ENCODE measurements at places on chromosomes 5 and 9.

DNA sequence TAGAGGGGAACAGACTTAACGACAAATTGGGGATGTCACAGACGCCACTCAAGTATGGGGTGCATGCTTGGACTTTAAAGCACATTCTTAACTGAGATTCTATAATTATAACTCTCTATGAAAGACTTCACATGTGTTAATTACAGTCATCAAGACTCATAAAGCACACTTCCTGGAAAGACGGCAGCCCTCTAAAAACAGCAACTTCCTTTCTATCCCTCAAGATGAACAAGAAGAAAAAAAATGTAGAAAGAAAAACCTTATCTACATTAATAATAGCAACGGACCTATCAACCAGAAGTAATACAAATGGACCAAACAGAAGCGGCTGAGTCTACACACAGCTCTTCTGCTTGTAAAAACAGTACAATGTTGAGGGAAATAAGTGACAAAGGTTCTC, 21.2 kb downstream of the GNAQ start:
- no peak for DNase-seq

- DNase-seq, result no peak
Observed at GRCh38 chr5:74290634-74291241, 349.8 kb downstream of the ENC1 start.

GRCh38 chr9:137836151-137836830, 41.3 kb upstream of the CACNA1B start:
- no peak for DNase-seq

DNA sequence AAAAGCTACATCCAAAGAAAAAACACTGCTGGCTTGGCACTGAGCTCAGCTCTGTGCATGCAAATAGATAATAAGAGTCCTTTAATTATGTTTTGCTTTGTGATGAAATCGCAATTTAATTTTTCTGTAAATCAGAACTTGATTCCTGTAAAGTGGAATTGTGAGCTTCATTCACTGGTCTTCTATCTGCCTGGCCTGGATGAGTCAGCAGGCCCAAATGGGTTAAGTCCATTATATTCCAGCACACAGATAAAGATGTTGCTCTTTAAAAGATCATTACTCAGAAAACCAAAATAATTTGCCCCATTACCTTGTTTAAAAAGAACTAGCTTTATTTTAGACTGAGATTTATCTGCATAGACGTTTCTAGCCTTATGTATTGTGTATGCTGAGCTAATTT, 90.4 kb downstream of the CARTPT start:
- no peak for DNase-seq

- DNase-seq, result no peak
Observed at GRCh38 chr9:14314929-14315874, 1.3 kb upstream of the NFIB start.

DNA sequence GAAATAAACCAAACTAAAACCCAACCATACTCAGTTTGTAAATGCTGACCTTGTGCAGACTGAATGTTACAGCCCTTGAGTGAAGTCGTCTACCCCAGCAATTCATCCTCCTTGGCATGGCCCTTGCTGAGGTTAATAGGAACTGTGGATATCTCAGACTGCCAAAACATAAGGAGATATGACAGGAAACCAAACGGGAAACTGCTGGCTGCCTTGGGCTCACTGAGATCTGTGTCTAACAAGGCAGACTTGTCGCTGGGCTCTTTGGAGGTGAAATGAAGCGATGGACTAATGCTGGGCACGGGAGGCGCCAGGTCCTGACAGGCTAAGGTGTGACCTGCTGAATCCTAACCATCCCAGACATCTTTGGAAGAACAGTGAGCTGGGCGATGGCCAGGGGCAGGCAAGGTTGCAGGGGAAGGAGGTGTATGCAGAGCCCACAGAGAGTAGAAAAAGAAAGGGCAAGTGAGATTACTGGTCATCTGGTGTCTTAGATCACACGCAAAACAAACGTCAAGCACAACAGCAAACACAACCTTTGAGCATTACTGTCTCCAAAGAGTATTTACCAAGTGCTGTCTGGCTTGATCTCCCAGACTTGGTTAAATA, 44.6 kb upstream of the ALDH1A1 start:
- no peak for DNase-seq

DNA sequence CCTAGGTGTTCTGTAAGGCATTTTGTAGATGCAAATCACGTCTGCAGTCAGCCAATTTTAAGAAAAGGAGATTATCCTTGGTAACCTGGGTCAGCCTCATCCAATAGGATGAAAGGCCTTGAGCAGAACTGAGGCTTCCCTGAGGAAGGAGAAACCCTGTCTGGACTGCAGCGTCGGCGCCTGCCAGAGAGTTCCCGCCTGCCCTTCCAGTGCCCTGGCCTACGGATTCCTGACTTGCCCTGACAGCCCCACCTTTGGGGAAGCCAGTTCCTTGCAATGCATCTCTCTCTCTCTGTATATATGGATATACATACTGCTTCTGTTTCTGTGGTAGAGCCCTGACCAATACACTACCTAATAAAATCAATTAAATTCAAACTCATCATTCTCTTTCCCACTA, 66.2 kb upstream of the RUFY1 start:
- DNase-seq, result no peak

DNA sequence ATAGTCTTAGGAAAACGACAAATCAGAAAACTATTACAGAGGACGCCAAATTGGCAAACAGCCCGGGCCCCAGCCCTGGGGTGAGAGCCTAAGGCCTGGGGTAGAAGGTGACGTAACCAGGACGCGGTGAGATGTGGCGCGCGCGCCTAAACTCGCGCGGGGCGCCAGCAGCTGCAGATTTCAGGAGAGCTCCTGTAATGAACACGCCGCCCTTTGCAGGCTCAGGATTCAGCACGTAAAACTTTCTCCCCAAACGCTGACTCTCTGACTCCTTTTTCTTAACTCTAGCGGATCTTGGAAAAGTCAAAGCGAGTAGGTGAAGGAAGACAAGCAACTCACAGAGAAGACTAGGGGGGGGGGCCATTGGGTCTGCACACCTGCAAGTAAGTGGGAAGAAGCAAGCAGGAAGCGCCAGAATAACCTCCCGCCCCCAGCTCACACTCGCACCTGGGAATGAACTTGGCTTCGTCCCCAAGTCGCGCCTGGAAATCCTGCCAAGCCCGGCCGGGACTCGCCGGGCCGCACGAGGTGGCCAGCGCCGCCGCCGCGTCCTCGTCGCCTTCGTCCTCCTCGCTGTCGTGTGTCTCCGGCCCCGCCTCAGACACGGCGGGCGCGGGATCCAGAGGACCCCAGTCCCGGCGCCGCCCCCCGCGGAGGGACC, 822 bp downstream of the RASEF start:
- DNase-seq, result no peak

DNA sequence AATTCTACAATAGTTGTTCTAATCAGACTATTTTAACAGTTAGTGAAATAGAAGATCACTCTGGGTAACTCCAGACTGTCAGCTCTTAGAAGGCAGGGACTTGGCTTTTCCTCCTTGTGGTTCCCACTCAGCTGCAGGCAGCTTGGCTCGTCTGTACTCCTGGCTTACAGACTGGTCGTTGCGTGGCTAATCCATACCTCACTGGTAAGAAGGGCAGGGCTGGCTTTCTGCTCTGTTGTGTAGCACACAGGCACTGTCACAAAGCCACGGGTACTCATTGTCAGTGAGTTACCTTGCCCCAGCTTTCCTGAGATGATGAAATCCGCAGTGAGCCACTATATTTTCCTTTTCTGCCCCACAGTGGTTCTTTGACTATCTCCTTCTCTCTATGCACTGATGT, 1.8 kb upstream of the PRLR start:
- DNase-seq, result no peak

DNA sequence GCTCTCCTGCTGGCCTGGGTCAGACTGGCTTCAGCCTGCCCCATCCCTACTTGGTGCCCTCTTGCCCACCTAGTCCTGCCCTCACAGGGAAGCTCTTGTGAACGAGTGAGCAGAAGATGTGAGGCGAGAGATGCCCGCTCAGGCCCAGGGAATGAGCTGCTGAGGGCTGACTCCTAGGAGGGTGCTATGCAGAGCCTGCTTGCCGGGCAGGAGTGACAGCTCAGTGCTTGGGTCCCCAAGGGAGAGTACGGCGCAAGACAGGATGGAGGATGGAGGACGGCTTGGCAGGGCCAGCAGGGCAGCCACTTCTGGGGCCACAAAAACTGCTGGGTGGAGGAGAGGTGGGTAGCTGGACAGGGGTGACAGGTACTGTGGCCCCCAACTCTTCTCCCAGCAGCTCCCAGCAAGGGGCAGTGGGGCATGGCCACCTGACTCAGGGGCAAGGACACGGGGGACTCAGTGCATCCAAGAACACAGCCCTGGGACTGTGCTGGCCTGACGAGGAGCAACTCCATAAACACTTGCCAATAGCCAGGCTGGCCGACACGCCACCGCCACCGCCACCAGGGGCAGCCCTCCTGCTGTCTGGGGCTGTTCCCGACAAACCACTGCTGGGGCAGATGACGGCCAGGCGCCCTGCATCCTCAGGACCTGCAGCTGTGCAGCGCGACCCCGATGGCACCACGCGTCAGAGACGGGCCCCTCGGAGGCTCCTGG, 55.6 kb upstream of the UBAC1 start:
- DNase-seq, result no peak

- no peak for DNase-seq
Observed at GRCh38 chr5:174327317-174327864, 281.9 kb downstream of the NSG2 start.

GRCh38 chr9:21070171-21070571, 7.6 kb downstream of the IFNB1 start:
- no peak for DNase-seq

DNA sequence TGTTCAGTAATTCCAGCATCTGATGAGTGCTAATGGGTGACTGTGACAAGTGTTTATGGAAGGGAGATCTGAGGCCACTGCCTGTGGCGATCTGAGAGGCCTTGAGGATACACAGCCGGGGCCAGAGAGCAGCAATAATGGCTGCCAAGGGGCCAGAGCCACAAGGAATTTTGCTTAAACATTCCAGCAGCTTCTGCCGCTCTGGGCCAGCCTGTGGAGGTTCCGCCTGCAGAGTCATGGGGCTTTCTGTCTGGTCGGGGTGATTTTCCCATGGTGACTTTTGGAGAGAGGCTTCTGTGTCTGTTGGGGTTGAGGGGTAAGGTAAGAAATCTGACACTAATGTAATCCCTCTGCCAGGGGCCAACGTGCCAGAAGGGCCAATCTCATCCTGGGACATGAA, 353.5 kb downstream of the ADAMTS6 start:
- DNase-seq, result no peak

- DNase-seq, result no peak
Observed at GRCh38 chr9:98994172-98995058, 50.7 kb downstream of the COL15A1 start.

GRCh38 chr9:13274886-13275641, 4.4 kb downstream of the MPDZ start:
- no peak for DNase-seq

DNA sequence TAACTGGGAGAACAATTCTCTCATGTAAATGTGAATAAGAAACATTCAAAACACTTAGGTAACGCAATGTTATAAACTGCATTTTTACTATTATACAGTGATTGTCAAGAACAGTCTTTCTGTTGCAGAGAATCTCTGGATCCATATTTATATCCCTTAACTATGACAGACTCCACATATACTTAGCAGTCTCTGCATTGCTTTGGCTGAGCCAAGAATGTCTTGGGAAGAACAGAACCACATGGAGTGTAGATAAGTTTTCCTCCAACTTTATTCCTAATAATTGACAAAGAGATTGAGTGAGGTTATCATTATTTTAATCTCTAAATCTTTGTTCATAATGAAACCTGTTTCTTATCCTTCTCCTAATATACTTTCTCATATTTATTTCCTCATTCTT, 15.6 kb upstream of the RLN1 start:
- DNase-seq, result no peak

DNA sequence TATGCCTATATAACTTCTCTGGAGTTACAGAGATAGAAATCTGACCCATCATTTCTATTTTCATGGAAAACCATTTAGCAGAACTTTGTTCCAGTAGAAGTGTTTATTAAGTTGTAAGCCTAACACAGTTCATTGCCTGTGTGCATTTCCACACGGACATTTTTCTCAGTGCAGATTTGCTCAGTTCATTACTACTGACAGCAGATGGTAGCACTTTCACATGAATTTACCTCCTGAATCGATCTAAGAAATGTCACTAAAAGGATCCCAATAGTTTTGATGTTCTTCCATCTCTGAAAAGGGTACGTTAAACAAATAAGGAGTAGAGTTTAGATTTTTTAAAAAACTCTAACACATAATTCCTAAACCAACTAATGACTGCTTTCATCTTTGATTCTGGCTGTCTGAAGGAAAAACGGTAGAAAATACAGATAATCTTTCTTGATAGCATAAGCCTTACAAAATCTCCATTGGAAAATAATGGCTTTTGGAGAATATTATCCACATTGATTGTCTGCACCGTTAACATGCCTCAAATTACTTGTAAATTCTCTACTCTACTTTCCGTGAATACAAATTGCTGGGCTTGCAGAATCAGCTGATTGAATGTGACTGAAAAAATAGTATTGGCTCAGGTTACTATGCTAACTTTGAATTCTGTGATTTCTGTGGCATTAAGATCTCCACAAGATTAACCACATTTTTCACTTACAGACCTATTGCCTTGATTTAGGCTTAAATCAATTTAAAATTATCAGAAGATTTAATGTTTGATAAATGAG, 33.1 kb downstream of the RPS23 start:
- DNase-seq, result no peak

DNA sequence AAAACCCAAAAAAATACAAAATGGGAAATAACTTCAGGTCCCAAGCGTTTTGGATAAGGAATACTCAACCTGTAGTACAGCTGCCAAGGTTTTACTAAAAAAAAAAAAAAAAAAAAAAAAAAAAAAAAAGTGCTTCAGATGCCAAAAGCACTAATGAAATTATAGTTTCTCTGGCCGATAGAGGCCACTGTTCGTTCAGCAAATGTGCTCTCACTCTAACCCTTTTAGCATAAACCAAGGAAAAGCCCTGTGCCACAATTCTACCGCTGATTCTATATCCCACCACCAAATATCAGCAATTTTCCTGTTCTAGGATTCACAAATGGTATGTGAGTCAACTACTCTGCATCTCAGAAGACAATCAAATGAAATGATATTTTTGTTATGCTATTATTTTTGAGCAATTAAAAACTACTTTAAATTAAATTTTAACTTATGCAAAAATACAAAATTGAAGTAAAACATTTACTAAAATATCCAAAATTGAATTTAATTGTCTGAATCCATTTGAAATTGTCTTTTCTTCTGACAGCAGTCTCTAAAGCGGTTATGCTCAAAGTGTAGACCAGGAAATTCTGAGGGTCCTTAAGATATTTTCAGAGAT, 79.8 kb downstream of the RICTOR start:
- no peak for DNase-seq

GRCh38 chr9:116687754-116688135, 640 bp downstream of the TRIM32 start:
- no peak for DNase-seq

GRCh38 chr9:101246691-101247090, 138.1 kb downstream of the BAAT start:
- DNase-seq, result no peak

DNA sequence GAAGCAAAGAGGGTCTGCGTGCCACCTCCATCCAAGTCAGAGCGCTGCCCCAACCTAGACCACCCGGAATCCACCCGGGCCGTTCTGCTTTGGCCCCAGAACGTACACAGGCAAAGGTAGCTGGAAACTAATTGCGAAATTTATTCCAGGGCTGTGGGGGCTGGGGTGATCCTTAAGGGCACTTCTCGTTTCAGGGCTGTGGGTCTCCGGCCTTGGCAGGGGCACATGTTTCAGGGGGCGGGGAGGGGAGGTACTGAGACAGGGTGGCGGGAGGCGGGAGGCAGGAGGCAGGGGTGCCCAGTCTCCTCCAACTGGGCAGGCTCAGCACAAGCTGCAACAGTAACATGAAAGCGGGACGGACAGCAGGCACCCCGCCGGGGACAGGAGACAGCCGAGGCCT, 26.1 kb downstream of the NR5A1 start:
- no peak for DNase-seq

- DNase-seq, result no peak
Observed at GRCh38 chr9:89955144-89955543, 350.3 kb downstream of the GADD45G start.

All from effector CD8-positive, alpha-beta T cell (primary cell).